Fibroblast of skin of scalp (primary cell): ENCODE measurements at places on chromosomes 4 and X.

GRCh38 chr4:84501202-84501503 is 2.1 kb upstream of the NKX6-1 start:
- DNase-seq, result no peak

GRCh38 chr4:11599064-11599463 is 170.4 kb upstream of the HS3ST1 start:
- DNase-seq, result no peak

DNA sequence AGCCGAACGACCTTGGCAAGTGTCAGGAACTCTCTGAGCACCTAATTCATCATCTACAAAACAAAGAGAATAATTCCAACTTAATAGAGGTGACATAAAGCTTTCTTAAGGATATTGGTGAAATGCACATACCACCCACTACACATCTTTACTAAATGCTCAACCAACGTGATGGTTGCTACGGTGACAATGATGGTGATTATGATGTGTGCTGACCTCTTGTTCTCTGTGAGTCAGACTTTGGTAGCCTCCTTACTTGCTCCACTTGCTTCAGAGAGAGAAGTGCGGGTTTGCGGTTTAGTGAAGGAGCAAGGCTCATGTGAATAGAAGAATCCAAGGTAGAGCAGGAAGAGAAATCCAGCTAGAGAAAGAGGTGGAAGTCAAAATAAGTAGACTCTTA is 52.8 kb upstream of the CLNK start:
- DNase-seq, result no peak

GRCh38 chrX:55754861-55755294 is 37.3 kb downstream of the RRAGB start:
- DNase-seq, result no peak

DNA sequence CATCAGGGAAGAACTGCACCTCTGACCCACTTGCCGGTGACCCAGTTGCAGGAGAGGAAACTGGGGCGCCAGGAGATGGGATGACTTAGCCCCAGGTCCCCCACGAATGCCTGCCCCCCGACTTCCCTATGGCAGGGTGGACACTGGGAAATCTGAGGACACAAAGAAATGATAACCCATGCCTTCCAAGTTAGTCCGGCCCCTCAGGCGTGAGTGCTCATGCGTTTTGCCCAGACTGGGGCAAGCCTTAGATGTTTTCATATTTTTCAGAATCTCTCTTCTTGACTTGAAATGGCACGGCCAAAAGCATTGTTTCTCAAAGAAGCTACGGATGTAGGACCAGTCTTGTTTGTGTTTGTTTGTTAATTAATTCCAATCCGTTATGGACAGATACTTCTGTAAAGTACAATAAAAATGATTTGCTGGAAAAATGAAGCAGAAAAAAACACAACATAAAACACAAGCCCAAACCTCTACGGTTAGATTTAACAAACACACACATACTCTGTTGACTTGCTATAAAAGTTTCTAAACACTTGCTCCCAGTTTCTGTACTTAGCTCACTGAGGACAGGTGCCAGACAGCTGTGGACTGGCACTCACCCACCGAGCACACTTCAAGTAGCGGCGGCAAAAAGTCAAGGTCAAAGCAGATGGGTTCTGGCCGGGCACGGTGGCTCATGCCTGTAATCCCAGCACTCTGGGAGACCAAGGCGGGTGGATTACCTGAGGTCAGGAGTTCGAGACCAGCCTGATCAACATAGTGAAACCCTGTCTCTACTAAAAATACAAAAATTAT is 341.5 kb downstream of the BCOR start:
- no peak for DNase-seq

DNA sequence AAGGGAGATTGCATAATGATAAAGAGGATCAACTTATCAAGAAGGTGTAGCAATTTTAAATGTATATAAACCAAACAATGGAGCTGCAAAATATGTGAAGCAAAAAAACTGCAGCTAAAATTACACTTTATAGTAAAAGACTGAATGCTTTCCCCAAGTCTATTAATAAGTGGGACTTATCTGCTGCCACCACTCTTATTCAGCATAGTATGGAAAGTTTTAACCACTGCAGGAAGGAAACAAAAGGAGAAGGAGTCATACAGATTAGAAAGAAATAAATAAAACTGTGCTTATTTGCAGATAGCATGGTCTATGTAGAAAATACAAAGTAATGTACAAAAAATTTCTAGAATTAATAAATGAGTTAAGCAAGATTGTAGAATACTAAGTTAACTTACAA is 94.1 kb upstream of the GK2 start:
- DNase-seq, result no peak

DNA sequence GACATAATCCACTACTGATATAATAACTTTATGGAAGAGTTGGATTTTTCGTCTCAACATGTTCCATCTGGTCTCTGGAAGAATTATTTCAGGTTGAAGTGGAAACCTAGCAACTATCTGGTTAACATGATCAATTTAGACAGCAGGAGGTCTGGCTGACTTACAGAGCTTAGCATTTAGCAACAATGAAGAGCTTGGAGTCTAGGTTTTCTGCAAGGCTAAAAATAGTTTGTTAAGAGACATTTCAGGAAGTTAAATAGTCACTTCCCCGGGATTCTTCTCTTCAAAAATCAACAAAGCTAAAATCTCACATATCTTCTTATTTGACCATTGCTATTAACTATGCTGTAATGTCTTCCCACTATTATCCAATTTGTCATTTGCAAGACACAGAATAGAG is 418.6 kb upstream of the DIPK2B start:
- DNase-seq, result peak; percentile 66

DNA sequence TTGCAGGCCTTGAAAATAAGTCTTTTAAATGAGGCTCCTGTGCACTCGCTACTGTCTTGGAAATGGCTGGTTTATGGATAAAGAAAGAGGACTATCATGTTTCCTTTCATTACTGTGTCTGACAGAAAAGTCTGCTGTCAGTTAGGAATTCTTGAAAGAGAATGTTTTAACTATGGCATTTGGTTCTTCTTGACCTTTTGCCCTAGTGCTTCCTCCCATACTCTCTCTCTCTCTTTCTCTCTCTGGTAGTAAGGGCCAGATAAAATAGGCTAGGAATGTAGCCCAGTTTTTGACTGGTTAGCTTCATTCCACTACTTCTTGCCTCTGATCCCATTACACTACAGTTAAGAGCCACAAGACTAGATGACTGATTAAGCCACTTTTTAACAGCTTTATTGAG is 29.8 kb downstream of the YY2 start:
- DNase-seq, result peak; percentile 56

DNA sequence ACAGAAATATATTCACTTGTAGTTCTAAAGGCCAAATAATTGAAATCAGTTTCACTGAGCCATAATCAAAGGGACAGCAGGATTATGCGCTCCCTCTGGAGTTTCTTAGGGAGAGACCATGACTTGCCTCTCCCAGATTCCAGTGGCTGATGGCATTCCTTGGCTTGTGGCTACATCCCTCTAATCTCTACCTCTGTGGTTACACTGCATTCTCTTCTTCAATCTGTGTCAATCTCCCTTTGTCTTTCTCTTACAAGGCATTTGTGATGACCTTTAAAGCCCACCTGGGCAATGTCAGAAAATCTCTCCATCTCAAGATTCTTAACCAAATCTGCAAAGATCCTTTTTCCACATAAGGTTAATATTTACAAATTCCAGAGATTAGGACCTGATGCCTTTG is 260.2 kb downstream of the UNC5C start:
- DNase-seq, result no peak

DNA sequence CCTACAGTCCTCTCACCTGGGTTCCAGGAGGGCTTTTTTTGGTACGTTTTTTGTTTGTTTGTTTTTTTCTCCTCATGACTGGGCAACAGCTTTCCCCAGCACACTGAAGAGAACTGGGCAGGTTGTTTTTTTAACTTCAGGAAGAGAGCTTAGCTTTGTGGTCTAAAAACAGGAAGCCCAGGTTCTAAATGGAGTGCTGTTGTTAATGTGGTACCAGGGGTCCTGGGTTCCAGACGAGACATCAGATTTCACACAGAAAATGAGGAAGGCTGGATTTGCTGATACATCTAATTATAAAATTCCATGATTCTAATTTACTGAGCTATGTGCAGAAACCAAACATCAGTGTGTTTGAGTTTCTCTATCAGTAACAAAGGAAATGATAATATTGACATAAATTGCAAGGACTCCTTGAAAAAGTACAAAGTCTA is 4.2 kb downstream of the MYOZ2 start:
- DNase-seq, result no peak

- peak; percentile 58 for DNase-seq
Measured at GRCh38 chrX:71953946-71954345, 43.3 kb downstream of the NHSL2 start.

GRCh38 chr4:157572284-157572683 is 351.8 kb downstream of the GRIA2 start:
- no peak for DNase-seq

DNA sequence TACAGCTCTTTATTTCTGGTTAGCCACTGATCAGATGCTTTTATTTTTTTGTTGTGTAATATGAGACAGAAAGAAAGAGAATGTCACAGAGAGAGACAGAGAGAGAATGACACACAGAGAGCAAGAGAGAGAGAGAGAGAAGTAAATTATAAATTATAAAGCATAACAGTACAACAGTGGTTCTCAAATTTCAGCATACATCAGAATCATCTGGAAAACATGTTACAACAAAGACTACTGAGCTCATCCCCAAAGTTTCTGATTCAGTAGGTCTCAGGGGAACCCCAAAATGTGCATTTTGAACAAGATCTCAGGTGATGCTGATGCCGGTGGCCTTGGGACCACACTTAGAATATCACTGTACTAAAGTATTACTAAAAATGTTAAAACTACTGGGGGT is 245.8 kb upstream of the DIAPH2 start:
- no peak for DNase-seq

DNA sequence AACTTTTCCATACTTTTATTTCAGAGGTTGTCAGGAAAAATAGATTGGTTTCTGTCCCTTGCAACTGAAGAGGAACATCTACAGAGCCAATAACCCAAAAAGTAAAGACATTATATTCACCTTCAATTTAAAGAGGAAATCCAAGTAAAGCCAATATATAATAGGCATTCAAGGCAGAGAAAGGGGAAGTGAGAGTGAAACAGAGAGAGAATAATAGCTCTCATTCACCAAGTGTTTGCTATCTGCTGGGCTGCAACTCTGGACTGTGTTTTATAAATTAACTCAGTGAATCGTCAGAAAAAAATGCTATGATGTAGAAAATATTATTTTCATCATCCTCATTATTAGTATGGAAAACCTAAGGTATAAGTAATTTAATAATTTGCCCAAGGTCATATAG is 448.5 kb downstream of the TRAM1L1 start:
- DNase-seq, result no peak

DNA sequence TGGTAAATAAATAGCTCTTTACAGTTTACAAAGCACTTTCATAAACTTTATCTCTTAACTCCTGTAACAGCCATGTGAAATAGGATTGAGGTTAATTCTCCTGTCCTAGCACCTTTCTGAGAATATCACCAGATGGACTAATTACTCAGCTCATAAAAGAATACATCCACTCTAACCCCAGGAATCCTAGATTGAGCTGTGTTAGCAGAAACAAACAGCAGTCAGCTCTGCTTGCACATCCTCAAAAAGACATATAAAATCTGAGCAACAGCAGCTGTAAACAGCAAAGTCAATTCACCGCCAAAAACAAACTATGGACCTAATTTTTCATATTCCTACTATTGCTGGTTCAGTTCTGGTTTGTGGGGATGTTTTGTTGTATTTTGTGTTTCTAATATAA is 182.8 kb downstream of the QDPR start:
- no peak for DNase-seq

- DNase-seq, result no peak
Measured at GRCh38 chr4:61938250-61938846, 738.2 kb downstream of the ADGRL3 start.

GRCh38 chr4:123104310-123105025 is 182.1 kb upstream of the NUDT6 start:
- peak; percentile 38 for DNase-seq

DNA sequence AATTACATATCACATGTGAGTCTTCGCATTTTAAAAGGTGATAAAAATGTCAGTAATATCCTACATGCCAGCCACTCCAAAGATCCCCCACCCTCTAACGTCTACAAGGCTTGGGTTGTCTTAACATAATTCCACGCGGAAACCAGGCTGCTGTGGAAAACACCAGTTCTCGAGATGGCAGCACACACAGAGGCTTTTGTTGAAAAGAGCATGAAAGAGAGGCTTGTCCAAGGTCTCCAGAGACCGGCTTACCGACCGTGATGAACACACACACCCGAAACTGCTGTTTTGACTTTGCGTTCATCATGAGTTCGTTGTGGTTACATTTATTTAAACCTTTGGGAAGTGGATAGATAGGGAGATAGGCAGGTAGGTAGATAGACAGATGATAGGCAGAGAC is 87.9 kb downstream of the CRLF2 start:
- no peak for DNase-seq

GRCh38 chrX:44305921-44306320 is 37.6 kb downstream of the EFHC2 start:
- DNase-seq, result no peak

DNA sequence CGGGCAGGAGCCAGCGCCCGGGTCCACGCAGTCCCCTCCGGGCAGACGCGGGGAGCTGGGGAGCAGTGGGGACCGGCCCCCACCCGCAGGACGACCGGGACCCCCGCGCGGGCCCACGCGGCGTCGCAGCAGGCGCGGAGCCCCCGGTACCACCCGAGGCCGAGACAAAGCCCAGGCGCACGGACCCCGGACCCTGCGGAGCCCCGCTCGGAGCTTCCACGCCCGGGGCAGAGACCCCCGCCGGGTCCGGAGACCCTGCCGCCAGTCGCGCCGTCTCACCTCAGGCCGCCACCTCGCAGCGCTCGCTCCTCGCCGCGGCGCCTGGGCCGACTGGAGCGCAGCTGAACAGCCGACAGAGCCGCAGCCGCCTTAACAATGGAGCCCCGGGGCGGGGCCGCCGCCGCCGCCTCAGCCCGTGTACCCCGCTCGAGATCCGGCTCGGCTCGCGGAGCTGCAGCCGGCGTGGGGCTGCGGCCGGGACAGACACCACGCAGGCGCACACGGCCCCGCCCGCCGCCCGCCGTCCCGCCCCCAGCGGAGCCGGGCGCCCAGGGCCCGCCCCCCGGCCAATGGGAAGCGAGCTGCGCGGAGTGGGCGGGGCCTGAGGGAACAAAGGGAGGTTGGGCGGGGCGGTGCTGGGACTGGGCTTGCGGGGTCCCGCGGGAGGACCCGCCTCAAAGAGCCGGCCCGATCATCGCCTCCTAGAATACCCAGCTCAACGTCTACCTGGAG is at the start of gene AFAP1:
TSS of gene AFAP1 (minus strand) at position 485 of the 732 bp plus-strand sequence. CDS start 67,783 bp downstream, outside the sequence.
- peak; percentile 92 for DNase-seq

GRCh38 chr4:40909363-40909876 is 159.7 kb downstream of the NSUN7 start:
- peak; percentile 60 for DNase-seq

GRCh38 chr4:114497116-114497515 is 101.5 kb upstream of the UGT8 start:
- DNase-seq, result no peak
